ENCODE measurements at places on chromosomes 6 and 20. TPM values are rescaled to one million over a fixed set of nuclear protein-coding genes. Genes with fewer than 3 reads are reported as not detected.

ME1 gene
- 1.9 TPM for total RNA-seq

BMP7 gene
- 3.8 TPM for total RNA-seq

KCNK5 gene
- 1.5 TPM for total RNA-seq

DEFB124 gene
- total RNA-seq: 0.62 TPM

IMPG1 gene
- 0.22 TPM for total RNA-seq

KHDC3L gene
- not detected for total RNA-seq

TRDN gene
- total RNA-seq: 204 TPM

HLA-DRB5 gene
- 8.4 TPM for total RNA-seq

ZNF391 gene
- 3.0 TPM for total RNA-seq

ASIP gene
- 0.27 TPM for total RNA-seq

CCN6 gene
- 0.09 TPM for total RNA-seq

ADGRB3 gene
- 1.5 TPM for total RNA-seq

BMP5 gene
- total RNA-seq: 17.6 TPM

GJA1 gene
- total RNA-seq: 55.9 TPM

HRH3 gene
- 0.35 TPM for total RNA-seq

SLC17A1 gene
- not detected for total RNA-seq

FOXC1 gene
- 1.2 TPM for total RNA-seq

MOXD1 gene
- 3.1 TPM for total RNA-seq

RBL1 gene
- total RNA-seq: 10.8 TPM

MYB gene
- total RNA-seq: 0.40 TPM

MLN gene
- total RNA-seq: not detected

ATP9A gene
- 39.4 TPM for total RNA-seq

TRIM31 gene
- total RNA-seq: not detected
